Pons (tissue), 1 donor: ENCODE measurements at places on chromosomes 13 and 19.

- DNase-seq: no peak
These were observed 276.9 kb downstream of the DCLK1 start for GRCh38 chr13:35854286-35854685.

GRCh38 chr19:579842-580155, 7.4 kb downstream of the BSG start:
- no peak for DNase-seq

DNA sequence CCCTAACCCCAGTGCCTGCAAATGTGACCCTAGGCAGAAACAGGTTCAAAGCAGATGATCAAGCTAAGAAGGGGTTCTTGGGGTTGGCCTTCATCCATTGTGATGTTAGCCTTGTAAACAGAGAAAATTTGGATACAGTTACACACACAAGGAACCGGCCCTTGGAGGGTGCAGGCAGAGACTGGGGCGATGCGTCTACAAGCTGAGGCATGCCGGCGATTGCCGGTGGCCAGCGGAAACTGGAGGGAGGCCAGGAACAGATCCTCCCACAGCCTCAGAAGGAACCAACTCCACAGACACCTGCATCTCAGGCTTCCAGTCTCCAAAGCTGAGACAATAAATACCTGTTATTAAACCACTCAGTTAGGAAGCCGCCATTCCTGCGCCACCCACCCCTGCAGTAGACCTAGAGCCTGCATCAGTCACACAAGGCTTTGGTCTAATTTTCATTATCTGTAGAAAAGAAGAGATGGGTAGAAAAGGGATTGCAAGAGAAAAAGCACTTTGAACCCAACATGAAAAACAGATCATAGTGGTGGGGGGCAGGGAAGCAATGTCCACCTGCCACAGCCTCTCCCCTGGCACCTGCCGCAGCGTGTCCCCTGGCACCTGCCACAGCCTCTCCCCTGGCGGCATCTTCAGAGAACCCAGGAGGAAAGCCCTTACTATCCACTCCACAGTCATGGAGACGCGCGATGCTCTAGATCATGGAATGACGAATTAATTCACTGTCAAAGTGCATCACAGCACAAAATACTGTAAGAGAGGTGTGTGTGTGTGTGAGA, 119.7 kb upstream of the SOX1 start:
- no peak for DNase-seq

DNA sequence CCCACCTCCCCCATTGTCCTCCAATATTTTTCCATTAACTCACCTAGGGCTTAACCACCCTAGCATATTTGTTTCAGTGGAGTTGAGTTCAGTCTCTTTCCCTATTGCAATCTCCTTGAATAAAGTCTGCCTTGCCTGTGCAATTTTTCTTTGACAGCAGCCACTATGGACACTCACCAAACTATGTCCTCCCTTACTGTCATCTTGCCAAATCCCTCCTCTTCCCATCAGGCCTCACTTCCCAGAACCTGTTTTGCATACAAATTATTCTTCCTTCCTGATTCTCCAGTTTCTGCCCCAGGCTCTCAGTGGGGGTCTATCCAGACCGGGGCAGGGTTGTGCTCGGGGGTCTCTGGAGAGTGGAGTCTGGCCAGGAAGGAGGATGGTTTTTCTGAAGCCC, 2.2 kb upstream of the LYPD5 start:
- no peak for DNase-seq

GRCh38 chr19:8259922-8260247, 48.3 kb downstream of the CD320 start:
- DNase-seq: no peak

DNA sequence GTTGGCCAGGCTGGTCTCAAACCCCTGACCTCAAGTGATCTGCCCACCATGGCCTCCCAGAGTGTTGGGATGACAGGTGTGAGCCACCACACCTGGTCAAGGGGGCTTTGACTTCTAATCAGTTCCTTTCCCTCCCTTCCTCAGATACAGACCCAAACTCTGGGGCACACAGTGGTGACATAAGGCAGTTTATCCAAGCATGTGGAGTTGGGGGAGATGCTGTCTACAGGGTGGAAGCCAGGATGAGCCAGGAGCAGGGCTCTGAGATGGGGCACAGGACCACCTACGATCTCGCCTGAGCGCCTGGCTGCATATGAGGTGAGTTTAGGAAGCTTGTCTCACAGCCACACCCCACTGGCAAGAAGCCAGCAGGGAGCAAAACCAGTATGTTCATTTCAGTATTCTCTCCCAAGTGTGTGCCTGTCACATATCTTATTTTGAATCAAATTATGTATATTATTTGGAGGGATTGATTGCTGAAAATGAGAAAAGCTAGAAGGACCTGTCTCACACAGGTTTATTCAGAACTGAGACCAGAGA, 67.7 kb downstream of the KCTD15 start:
- no peak for DNase-seq

DNA sequence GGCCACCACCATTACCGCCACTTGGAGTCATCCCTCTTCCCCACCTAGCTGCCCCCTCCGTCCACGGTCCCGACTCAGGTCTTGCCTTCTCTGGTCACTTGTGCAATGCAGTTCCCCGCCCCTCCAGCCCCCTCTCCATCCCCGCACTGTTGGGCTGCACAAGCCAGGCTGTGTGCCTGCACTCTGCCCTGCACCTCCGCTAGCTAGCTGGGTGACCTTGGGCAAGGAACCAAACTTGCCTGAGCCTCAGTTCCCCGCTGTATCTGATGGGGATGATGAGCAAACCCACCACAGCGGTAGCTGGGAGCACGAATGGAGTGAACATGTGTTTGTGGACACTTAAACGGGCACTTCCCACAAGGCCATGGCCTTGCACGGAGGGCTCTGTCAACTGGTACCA, 5.6 kb upstream of the TMEM147 start:
- DNase-seq: no peak

DNA sequence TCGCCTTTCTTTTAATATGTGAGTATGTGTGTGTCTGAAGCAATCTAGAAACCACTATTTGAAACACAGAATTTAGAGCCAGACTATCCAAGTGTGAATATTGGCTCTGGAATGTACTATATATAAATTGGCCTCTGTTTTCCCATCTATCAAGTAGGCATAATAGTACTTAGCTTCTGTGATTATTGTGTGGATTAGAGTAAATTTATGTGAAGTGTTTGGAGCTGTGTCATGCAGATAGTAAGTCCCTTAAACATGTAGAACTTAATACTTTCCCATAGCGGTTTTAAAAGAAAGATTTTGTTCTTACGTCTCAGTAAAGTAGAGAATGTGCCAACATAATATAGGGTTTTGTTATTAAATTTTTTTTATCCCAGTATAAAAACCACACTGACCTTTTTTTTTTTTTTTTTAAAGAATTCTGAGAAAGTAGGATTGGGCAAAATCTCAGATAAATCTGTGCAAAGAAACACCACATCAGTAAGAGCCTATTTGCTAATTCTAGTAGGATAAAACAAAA, 432.3 kb downstream of the RFC3 start:
- no peak for DNase-seq

- no peak for DNase-seq
These were observed 42.5 kb downstream of the IRS2 start for GRCh38 chr13:109743706-109744453.

DNA sequence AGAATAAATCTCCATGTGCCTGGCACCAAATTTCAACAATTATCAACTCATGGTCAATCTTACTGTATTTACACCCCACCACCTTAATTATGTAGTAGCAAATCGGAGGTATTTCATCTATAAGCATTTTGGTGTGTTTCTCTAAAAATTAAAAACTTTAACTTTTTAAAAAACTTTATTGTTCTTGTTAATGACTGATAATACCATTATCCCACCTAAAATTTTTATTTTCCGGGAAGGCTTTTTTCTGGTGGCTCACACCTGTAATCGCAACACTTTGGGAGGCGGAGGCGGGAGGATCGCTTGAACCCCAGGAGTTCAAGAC, 453 bp upstream of the PDCD2L start:
- no peak for DNase-seq

- peak; percentile 76 for DNase-seq
These were observed 538.4 kb upstream of the PCDH20 start for GRCh38 chr13:61954092-61954491.

- peak; percentile 66 for DNase-seq
These were observed 19.0 kb upstream of the ADGRE1 start for GRCh38 chr19:6868351-6868750.

DNA sequence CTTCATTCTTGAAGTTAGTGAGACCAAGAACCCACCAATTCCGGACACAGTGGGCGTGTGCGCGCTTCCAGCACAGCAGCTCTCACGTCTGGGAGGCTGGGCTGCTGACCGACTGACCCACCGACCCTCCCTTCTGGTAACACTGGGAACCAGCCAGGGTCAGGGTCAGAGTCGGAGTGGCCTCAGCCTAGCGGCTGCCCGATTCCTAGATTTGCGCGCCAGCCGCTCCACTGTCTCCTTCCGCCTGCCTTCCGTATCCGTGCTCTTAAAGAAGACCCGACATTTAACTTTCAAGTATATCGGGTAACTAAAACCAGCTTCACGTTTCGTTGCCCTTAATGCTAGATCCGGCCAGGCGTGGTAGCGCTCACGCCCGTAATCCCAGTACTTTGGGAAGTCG, 41.1 kb downstream of the SERP2 start:
- DNase-seq: no peak

DNA sequence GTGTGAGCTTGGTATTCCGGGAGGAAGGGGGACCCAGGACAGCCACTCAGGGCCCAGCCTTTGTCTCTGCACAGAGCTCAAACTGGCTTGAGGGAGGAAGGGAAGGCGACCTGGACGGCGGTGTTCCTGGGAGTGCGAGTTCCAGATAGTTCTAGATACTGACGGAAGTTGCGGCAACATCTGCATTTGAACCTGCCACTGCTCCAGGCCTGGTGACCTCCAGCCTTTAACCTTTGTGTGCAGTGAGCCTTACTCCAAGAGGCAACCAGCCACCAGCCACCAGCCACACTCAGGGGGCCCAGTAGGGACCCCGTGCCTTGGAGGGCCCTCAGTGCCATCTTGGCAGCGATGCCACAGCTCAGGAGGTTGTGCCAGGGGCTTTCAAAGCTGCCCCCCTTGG, 15.5 kb upstream of the ZBTB7A start:
- DNase-seq: no peak

- DNase-seq: no peak
These were observed 245.3 kb downstream of the ITGBL1 start for GRCh38 chr13:101697745-101698144.
